ENCODE measurements at places on chromosomes 11 and 22.

DNA sequence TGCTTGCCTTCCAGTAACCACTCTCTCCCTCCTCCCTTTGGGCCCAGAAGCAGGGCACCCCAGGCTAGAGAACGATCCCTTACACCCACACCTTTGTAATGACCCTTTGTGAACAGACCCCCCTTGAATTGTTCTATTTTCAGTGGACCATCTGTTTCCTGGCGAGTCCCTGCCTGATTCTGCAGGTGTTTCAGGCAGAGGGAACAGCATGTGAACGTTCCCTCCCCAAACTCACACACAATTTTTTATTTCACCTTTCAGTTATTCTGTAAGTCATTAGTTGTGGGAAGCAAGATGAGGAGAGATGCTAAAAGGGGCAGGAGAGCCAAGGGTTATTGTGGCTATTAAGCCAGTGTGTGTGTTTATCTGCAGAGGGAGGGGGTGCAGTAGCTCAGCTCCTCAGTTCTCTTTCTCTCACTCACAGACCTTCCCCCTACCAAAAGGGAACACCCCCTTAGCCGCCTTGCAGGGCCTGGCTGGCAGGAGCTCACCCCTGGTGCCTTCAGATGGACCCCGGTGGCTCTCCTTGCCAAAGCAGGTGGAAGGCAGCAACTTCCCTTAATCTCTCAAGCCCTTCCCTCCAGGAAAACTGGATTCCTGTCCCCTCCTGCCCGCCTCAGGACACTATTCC lies 64.8 kb upstream of the SPON1 start:
- no peak for DNase-seq

DNA sequence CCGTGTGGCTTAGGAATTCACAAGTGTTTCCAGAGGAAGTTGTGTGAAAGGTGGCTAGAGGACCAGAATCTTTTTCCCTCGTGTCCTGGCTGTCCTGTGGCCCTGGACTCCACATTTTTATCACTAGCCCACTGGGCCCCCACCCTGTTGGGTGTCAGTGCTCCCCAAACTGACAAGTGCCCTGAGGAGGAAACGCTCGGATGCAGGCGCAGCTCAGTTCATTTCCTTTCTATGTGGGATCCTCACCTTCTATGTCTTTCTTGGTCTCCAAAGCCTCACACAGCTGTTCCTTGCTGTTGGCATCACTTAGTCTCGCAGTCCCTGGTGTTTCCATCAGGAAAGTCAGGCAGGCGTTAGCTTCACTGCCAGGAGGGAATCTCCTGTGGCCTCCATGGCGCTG lies 68.0 kb upstream of the KCNQ1OT1 start:
- DNase-seq = no peak

- DNase-seq = no peak
Measured at GRCh38 chr22:23904573-23905254, 10.5 kb downstream of the MIF start.

DNA sequence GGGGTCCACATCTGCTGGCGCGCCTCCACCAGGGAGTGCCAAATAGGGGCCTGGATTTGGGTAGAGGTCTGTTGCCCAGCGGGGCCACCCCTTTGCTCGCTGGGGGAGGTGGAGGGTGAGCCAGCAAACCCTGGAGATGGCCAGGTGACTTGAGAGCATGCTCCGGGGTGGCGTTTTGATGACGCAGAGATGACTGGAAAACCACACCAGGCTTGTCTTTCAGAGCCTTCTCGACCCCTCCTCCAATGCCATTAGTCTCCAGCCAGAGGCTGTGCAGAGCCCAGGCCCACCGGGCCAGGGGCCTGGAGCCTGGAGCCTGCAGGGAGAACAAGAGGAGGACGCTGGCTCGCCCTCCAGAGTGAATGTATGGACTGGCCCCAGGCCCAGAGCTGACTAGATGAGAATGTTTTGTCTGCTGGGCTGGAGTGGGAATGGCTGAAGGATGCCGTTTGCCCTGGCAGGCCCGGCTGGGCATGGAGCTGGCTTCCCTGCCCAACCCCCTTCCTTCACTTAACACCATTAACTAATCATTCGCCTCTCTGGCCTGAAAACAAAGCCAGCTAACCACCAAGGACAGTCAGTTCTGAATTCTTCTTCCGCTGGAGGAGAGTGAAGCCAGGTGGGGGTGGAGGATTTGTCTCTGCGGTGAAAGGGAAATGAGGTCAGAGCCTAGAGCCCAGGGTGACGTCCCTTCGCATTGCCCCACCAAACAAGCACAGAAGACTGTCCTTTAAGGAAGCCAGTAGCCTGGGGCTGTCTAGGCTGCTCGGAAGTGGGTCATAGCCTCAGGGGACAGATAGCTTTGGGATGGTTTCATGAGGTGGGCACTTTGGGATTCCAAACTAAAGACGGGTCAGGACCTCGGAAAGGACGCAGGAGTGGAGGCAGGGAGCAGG lies 1.6 kb upstream of the MCAM start:
- DNase-seq = no peak

DNA sequence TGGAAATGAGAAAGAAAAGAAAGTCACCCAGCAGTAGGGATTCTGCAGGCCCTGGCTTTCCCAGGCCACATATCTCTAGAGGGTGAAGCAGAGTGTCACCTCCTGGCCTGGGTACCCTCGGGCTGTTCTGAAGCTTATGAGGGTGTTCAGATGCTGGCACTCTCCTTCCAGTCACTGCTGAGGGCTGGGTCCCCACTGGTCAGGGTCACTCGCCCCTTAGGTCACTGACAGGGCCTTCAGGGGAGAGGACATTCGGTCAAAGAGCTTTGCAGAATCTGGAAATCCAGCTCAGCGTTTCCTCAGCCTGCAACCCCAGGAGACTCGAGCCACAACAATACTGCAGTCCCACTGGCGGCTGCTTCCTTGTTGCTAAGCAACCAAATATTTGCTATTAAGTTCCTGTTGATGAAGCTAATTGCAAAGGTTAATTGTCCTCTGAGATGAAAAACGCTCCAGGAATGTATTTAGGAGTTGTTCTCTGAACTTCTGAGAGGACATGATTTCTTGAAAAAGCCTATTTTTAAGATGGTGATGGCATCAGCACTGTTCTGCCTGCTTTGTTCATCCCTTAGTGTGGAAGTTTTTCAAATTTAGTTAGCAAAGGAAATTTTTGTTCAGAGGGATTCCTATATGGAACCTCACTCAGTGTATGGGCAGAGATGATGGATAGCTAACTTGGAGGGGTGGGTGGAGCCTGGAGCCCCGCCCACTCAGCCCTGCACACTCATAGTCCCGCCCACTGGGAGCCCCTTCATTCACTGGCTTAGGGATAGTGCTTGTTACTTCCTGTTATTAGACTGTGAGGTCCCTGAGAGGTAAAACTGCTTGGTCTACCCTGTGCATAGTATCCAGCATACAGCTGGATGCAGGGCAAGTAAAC lies 109.2 kb downstream of the CSNK2A3 start:
- peak; percentile 30 for DNase-seq

DNA sequence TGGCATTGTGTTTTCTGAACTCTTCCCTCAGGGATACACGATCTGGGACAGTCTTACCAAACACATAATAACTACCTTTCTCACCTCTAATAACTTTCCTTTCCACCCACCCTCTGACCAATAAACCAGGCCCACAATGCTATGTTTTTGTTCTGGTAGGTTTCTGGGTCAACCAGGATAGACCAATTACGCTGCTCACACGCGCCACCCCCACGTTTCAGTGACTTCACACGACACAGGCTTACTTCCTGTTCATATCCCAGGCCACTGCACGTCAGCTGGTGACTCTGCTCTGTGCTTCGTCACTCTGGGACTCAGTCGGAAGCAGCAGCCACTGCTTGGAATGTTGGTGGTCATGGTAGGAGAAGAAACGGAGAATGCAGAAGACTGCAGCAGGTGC lies 2.5 kb downstream of the KRTAP5-4 start:
- no peak for DNase-seq

- DNase-seq = peak; percentile 72
Measured at GRCh38 chr22:22692707-22693530, 48.5 kb downstream of the GGTLC2 start.

DNA sequence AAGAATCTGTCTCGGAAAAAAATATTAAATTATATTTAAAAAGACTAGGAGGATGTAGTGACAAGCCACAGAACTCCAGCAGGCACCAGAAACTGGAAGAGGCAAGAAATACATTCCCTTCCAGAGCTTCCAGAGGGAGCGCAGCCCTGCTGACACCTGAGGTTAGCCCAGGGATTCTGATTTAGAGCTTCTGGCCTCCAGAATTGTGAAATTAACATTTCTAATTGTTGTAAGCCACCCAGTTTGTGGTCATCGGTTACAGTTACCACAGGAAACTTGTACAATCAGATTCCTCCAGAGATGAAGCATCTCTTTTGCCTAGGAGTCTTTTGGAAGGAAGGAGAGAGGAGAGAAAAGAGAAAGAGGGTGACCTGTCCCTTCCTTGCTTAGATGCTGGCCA lies 6.4 kb upstream of the UBASH3B start:
- DNase-seq = no peak

GRCh38 chr22:43289531-43289963 lies 53.6 kb downstream of the SCUBE1 start:
- DNase-seq = no peak

- no peak for DNase-seq
Measured at GRCh38 chr22:46126853-46127385, 23.4 kb upstream of the PPARA start.

- no peak for DNase-seq
Measured at GRCh38 chr11:65448074-65448417, 25.4 kb downstream of the NEAT1 start.

DNA sequence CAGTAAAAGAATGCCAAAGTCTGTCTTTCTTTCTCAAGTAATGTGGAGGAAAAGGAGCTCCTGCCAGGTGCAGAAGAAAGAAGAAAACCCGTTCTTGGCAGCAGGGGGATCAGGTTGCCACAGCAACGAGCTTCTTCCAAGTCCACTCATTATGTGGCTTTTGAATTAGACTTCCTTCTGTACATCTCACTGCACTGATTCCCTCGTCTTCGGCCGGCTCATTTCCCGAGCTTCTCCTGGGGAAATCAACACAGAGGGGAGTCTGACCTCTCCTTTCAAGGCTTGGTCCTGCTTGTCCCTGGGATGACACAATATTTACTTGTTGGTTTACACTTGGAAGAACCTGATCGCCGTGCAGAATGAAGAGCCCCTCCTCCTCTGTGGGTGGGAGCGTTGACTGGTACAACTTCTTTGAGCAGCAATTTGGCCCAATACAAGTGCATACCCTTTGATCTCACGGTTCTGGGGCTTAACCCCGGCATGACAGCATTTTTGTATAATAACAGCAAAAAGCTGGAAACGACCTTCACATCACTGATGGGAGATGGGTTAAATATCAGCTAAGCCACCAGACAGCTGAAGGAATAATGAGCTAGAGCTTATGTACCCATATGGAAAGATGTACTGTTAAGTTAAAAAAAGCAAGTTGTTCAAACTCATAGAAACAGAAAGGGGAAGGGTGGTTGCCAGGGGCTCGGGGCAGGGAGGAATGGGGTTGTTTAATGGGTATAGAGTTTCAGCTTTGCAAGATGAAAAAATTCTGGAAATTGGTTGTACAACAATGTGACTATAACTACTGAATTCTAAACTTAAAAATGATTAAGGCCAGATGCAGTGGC lies 35.4 kb downstream of the MCHR1 start:
- no peak for DNase-seq

DNA sequence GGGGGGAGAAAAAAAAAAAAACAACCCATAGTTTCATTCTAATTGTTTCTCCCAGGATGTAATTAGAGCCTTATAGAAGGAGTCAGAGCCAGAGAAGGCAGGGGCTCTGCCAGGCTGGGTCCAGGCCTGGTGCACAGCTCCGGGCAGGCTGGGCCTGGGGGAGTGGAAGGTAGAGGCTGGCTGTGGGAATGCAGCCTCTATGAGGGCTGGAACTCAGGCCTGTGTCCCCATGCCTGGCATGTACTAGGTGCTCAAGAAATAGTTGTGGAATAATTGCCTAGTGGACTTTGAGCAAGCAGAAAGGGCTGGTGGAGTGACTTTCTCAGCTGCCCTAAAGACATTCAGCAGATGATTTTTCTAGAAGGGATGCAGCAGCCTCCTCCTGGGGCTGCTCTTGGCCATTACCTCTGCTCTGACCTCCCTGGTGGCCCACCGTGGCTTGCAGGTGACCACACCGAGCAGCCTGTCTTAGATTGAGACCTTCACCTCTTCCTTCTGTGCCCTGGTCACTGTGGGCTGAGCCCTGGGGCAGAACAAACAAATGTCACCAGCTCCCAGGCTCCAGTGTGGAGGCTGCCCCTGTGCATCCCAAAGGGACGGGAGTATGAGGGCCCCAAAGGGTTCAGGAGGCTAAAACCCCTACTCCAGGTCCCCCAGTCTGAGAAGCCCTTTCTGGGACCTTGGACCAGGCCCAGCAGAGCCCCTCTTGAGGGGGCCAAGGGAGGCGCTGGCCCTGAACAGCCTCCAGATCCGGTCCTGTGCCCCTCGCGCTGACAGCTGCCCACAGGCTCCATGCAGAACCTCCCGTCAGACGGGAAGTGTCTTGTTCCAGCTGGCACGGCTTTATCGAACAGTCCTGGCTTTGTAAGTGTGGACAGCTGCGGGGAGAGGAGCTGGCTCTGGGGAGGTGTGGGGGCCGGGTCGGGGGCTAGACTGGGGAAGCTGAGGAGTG lies 18.8 kb downstream of the MYEOV start:
- DNase-seq = no peak

GRCh38 chr11:11884774-11885481 lies 43.2 kb downstream of the USP47 start:
- DNase-seq = no peak

DNA sequence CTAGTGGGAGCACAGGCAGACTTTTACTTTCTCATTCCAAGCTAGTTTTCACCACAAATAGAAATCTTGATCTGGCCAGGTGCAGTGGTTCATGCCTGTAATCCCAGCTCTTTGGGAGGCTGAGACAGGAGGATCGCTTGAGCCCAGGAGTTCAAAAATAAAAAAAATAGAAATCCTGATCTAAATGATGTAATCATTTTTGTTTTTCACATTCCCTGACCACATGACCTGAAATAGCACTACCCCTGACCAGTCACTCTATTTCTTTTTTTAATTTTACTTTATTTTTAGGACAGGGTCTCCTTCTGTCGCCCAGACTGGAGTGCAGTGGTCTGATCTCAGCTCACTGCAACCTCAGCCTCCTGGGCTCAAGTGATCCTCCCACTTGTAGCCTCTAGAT lies 2.3 kb upstream of the TCN2 start:
- DNase-seq = no peak

GRCh38 chr11:36746886-36747710 lies 149.1 kb upstream of the RAG2 start:
- peak; percentile 77 for DNase-seq

DNA sequence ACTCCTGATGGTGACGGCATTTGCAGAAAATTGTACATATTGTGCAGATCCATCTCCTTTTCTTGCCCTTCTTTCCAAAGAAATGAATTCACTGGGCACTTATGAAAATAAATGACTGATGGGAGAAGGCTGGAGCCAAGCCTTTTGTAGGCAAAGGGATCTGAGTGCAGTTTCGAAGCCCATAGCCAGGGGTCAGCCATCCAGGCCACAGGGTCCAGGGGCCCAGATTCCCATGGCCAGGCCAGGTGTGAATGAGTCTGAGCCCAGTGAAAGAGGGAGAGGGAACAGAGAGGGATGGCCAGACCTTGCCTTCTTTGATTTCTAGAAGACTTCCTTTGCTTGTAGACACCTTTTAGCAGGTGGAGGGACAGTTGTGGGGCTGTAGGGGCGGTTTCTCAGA lies 209.1 kb downstream of the KIRREL3 start:
- DNase-seq = no peak

- no peak for DNase-seq
Measured at GRCh38 chr11:73330569-73331093, 22.6 kb downstream of the ARHGEF17 start.

Measured in stimulated activated CD4-positive, alpha-beta T cell treated with anti-CD3 and anti-CD28 coated beads, Interleukin-4, amount 100 ng/mL, for 1 hour (primary cell).